ENCODE measurements at places on chromosomes 11 and 22. TPM values are rescaled to one million over a fixed set of nuclear protein-coding genes. Genes with fewer than 3 reads are reported as not detected.

DCDC1 gene
- not detected for total RNA-seq

SLC22A8 gene
- not detected for total RNA-seq

KRTAP5-2 gene
- total RNA-seq: not detected

GLYAT gene
- not detected for total RNA-seq

RAG2 gene
- total RNA-seq: not detected

DEFB131B gene
- not detected for total RNA-seq

HTR3A gene
- not detected for total RNA-seq

VSIG10L2 gene
- not detected for total RNA-seq

SYNGR1 gene
- 5.7 TPM for total RNA-seq

MS4A4A gene
- total RNA-seq: 11.5 TPM

C11orf52 gene
- 0.52 TPM for total RNA-seq
